PC-9 (cell line): ENCODE measurements at places on chromosomes 11 and 22. TPM values are rescaled to one million over a fixed set of nuclear protein-coding genes. Genes with fewer than 3 reads are reported as not detected.

OR5I1 gene
- total RNA-seq: not detected in 2 replicates

- H3K4me3 ChIP-seq: peak overlapping the region; percentile 84
- H3K36me3 ChIP-seq: no peaks in the 10 kb centered on the region
- no peak overlapping the region for H3K27ac ChIP-seq
- peaks cover 48% of the 10 kb centered on the region for H3K27me3 ChIP-seq
- DNase-seq: no peak
Measured at GRCh38 chr11:119148720-119149017, 183 bp upstream of the ABCG4 start.

DNA sequence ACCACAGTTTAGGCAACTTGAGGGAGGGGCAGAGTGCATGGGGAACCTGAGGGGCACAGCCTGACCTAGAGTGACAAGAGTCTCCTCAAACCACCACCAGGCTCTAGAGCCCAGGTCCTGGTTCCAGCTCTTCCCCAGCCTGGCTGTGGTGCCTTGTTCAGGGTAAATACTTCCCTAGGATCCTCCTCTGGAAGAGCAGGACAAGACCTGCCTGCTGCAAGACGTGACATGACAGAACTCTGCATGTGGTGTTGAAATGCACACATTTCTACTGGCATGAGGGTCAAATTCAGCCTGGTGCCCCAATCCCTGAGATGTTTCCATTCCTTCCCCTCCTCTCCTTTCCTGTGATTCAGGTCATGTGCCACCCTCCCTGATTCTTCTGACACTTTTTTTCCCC, 3.3 kb downstream of the SEC14L2 start:
- H3K36me3 ChIP-seq: no peaks in the 10 kb centered on the region
- H3K27me3 ChIP-seq: no peaks in the 10 kb centered on the region
- H3K4me3 ChIP-seq: no peak overlapping the region

DNA sequence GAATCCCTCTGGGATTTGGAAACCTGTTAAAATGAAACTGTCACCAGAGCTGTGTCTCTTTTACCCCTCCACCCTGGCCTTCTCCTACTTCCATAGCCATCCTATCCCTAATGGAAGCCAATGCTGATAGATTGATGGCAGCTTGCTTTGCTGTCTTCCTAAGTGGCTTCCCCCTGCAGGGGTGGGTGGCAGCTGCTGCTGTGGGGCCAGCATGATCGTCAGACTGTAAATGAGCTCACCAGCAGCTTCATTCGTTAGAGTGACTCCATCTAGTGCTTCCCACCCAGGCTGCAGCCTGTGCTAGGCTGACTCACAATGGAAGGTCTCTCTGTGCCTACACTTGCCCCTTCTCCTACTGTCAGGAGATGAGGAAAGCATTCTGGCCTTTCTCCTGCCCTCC, 311.0 kb downstream of the BUD13 start:
- no peaks in the 10 kb centered on the region for H3K36me3 ChIP-seq
- no peak overlapping the region for H3K27ac ChIP-seq
- H3K4me3 ChIP-seq: no peak overlapping the region
- DNase-seq: no peak
- H3K4me1 ChIP-seq: no peaks in the 10 kb centered on the region
